H4 (cell line): ENCODE measurements at places on chromosomes 3 and 15. TPM values are rescaled to one million over a fixed set of nuclear protein-coding genes. Genes with fewer than 3 reads are reported as not detected.

The FAM81A gene
- total RNA-seq, result 3.9 and 5.6 TPM in 2 replicates

The ACAP2 gene
- total RNA-seq, result 26.1 and 32.4 TPM in 2 replicates

The FBXL22 gene
- total RNA-seq, result not detected in 2 replicates

- no peak for DNase-seq
Observed at GRCh38 chr3:110512961-110513360, 558.7 kb upstream of the NECTIN3 start.

DNA sequence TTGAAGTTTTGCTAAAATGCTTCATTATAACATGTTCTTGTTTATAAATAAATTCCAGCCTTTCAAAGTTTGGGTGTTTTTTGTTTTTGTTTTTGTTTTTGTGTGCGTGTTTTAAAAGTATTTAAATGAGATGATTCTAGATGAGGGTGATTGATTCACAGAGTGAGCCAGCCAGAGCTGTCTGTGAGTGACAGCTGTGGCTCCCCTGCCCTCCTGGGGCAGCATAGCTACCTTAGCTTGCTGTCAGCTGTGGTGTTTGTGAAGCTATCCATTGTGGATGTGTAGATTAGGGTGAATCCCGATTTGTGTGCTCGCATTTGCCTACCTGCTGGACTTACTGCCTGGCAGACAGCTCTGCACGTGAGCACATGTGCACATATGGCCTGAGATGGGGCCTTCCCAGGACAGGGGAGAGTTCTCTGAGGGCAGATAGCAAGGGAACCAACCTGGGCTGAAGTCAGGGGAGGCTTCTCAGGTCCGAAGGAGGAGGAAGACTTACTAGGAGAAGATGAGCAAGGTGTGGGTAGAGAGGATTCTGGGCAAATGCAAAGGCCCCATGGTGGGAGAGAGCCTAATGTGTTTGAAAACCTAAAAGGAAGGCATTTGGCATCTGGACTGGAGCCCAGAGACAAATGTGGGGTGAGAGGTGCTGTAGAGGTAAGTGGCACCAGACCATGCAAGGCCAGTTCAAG lies 124.2 kb downstream of the EEFSEC start:
- DNase-seq, result no peak

DNA sequence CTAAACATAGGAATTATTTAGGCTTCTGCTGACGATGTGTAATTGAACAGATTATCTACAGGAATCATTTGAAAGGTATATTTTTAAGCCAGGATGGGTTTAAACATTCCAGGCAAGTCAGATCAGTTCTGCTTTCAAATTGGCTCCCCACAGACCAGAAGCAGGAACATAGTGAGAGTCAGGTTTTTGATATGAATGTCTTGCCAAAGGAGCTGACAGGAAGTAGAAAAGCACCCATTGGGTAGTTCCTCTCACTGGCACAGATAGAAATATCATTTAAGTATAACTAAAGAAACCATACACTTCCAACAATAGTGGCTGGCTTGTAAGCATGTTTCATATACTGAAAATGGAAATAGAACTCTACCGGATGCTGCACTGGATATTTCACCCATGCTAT lies 95.2 kb downstream of the CLDN1 start:
- DNase-seq, result no peak

- DNase-seq, result no peak
Observed at GRCh38 chr3:124919756-124920155, 14.8 kb downstream of the MUC13 start.

GRCh38 chr3:195039180-195039843 lies 231.6 kb downstream of the XXYLT1 start:
- DNase-seq, result no peak

GRCh38 chr3:169295912-169296570 lies 367.5 kb downstream of the MECOM start:
- DNase-seq, result no peak
